T47D (cell line): ENCODE measurements at places on chromosomes 5 and 9.

DNA sequence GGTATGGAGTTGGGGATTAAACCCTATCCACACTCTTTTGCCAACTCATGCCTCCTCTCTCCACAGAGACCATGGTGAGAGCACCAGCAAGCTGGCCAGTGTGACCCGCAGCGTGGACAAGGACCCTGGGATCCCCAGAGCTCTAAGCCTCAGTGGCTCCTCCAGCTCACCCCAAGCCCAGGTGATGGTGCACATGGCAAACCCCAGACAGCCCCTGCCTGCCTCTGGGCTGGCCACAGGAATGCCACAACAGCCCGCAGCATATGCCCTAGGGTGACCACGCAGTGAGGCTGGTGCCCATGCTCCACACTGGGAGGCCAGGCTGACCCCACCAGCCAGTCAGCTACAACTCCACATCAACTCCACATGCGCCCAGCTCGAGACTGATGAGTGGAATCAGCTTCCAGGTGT is 11.5 kb upstream of the CARD19 start:
- no peak for DNase-seq

- DNase-seq, result no peak
Measured at GRCh38 chr9:4630836-4631235, 31.3 kb upstream of the PLPP6 start.

DNA sequence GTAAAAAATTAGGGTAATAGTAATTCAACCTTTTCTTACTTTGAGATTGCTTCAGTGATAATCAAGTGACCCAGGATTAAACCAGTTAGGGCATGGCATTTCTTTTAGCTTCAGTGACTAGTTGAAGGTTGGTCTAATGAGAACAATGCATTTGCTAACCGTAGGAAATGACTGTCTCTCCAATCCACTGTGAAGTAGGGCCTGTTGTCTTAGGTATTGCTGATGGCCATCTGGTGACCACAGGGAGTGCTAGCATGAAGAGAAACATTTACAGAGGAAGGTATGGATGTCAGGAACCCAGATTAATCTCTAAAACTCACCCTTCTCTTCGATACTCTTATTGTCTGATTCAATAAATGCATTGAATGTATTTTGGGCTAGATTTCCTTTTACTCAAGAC is 535.9 kb upstream of the SEMA6A start:
- DNase-seq, result no peak

DNA sequence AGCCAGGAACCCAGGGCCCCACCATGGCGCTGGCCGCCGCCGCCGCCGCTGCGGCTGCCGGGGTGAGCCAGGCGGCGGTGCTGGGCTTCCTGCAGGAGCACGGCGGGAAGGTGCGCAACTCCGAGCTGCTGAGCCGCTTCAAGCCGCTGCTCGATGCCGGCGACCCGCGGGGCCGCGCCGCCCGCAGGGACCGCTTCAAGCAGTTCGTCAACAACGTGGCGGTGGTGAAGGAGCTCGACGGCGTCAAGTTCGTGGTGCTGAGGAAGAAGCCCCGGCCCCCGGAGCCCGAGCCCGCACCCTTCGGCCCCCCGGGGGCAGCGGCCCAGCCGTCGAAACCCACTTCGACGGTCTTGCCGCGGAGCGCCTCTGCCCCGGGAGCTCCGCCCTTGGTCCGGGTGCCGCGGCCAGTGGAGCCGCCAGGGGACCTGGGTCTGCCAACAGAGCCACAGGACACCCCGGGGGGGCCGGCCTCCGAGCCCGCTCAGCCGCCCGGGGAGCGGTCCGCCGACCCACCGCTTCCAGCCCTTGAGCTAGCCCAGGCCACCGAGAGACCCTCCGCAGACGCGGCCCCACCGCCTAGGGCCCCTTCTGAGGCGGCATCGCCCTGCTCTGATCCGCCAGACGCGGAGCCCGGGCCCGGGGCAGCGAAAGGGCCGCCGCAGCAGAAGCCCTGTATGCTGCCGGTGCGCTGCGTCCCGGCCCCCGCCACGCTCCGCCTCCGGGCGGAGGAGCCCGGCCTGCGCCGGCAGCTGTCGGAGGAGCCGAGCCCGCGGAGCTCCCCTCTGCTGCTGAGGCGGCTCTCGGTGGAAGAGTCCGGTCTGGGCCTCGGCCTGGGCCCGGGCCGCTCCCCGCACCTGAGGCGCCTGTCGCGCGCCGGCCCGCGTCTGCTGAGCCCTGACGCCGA is 749 bp downstream of the SOWAHA start:
- peak; percentile 78 for DNase-seq

DNA sequence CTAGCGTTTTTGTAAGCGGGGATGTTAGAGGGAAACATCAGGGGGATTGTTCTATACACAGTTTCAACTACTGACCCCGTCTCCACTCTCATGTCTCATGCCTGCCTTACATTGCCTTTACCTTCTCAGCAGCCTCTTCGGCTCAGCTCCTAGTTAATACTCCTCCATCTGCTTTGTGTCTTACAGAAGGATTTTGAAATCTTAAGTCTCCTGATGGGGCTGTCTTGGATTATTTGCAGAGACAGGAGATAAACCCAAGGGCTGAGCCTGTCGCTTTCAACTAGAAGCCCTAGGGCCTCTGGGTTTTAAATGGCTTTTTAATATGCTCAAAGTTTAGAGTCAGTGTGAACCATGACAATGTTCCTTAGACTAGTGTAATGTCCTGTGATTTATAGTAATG is 161.5 kb downstream of the CARTPT start:
- DNase-seq, result no peak

DNA sequence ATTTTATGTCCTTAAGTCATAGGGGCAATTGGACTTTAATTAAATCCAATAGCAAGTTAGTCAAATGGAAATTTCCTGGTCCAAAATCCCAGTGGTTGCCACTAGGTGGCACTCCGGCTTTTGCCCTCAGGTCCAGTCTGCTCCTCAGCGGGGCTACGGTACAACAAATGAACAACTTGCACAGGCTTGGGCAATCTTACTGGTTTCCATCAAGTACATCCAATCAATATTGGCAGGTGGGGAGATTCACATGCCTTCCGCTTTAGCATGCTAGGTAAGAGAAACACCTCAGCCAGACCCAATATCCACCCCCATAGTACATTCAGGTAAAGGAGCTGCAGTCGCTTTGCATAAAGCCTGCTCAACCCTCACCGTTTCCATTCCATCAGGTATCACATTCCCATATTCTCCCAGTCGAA is 6.3 kb upstream of the MXD3 start:
- peak; percentile 72 for DNase-seq

GRCh38 chr5:88881571-88881971 is 1.4 kb downstream of the MEF2C start:
- DNase-seq, result no peak

DNA sequence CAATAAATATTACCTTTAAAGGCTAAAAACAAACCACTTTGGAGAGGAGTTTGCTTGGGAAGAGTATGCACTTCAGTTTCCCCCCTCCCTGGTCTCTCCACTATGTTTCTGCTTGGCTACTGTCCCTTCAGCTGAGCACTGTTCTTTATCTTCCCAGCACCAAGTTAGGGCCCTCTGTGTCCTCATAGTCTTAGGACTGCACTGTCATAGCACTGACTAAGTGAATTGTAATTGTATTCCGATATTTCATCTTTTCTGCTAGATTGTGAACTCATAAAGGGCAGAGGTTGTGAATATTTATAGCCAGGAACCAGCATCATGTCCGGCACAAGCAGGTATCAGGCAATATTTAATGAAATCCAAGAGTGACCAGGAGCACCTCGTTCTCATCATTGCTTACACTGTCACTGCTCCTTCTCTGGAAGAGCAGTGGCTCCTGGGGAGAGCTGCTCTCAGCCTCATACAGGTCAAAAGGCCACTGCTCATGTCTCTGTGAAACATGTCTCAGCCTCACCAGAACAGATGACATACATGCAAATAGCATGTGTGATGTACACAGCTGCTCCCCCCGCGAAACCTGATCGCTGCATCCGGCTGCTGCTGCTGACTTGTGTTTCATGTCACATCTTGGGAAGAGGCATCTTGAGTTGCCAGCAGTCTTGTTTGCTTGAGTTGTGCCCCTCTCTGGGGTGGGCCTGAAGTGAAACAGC is 279.7 kb upstream of the MSX2 start:
- no peak for DNase-seq

- DNase-seq, result no peak
Measured at GRCh38 chr9:81517954-81518353, 171.4 kb downstream of the TLE1 start.
